ENCODE measurements at places on chromosomes 1 and 21. TPM values are rescaled to one million over a fixed set of nuclear protein-coding genes. Genes with fewer than 3 reads are reported as not detected.

GRCh38 chr1:14897080-14897449 lies 256.5 kb upstream of the TMEM51 start:
- DNase-seq: peak; percentile 44

DNA sequence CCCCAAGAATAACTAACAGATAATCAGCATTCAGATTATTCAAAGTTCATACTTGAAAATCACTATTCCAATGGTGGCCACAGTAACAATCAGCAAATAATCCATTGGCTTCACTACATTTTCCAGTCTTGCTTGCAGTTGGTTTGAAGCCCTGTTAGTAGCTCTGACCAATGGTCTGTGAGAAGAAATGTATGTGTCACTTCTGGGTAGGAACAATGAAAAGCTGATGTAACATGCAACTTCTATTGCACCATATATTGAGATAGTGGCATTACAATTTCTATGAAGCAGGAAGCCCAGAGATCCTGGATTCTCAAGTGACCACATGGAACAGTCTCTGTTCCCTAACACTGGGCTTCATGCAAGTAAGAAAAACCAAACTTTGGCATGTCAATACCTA lies 250.9 kb upstream of the DAB1 start:
- DNase-seq: no peak

DNA sequence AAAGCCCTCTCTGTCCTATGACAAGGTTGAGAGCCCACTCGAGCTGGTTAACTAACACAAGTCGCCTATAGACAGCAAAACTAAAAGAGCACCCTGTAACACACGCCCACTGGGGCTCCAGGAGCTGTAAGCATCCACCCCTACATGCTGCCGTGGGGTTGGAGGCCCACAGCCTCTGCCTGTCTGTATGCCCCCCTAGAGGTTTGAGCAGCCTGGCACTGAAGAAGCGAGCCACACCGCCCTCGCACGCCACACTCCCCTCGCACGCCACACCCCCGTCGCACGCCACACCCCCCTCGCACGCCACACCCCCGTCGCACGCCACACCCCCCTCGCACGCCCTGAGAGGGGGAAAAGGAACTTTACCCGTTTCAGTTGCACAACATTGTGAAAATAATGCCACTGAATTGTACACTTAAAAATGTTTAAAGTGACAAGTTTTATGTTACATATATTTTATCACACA lies 13.2 kb upstream of the HMGCL start:
- peak; percentile 49 for DNase-seq

ALX3 gene
- total RNA-seq: not detected
